ENCODE measurements at places on chromosomes 1 and 21.
A peak's percentile ranks its signal among the peaks of the same experiment; 100 is the strongest.

DNA sequence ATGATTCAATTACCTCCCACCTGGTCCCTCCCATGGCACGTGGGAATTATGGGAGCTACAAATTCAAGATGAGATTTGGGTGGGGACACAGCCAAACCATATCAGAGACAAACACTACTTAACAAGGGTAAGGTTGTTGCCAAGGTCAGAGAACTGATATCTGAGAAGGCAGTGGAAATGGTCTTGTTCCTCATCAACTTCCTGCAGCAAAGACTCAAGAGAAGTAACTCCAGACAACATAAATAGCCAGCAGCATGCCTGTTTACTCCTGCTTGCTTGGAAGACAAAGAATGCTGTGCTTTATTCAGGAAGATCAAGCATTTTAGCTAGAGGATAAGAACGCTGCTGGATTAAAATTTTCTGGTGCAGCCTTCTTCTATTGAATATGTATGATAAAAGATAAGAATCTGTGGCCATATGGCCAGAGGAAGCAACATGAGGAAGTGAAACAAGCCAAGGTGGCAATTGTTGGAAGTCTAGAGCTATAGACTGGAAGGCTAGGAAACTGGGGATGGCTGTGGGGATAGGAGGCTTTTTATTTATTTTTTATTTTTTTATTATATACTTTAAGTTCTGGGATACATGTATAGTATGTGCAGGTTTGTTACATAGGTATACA lies 36.4 kb downstream of the DDAH1 start:
- no peak for DNase-seq

DNA sequence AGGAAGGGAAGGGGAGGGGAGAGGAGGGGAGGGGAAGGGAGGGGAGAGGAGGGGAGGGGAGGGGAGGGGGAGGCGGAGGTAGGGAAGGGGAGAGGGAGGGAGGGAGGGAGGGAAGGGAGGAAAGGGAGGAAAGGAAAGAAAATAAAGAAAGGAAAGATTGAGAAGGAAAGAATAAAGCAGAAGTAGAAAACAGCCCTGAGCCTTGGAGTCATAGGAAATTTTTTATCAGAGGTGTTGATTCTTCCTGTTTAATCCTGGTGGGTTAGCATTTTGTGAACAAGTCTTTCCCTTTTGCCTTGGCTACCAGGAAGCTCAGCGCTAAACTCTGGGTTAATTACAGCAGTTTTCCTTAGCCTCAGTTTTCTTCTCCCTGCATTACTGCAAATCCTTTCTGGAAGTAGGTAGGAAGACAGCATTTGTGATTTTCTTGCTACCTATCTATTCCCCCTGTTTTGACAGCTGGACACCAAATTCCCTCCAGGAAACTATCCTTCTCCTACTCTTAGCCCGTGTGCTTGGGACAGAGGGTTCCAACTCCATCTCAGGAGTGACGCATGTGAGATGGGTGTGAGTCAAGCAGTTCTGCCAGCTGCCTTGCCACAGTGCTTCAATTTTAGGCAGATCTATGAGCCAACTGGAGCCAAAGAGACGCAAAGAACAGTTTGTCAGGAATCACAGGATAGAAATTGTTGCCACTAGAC lies 26.9 kb downstream of the TOMM20 start:
- DNase-seq, result no peak

GRCh38 chr21:42406866-42407265 lies 3.2 kb downstream of the UBASH3A start:
- DNase-seq, result peak; percentile 63

- peak; percentile 89 for DNase-seq
These were observed 28.0 kb upstream of the H3-3A start for GRCh38 chr1:226034482-226034881.

DNA sequence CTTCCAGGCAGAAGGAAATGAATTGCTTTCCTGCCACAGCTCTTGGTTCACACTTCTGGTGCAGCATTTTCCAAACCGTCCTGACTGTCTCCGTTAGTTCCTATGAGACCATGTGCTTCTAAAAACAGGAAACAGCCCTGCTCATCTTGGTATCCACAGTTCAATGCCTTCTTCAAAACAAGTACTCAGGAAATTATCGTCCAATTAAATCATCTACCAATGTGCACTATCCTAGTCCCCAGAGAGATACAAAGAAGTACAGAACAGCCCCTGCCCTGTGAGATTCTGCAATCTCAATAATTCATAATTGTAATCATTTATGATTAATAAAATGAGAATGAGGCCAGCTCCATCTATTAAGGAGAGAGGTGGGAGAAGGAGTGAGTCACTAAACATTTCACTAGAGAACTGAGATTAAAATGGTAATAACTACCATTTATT lies 11.2 kb downstream of the CLEC20A start:
- DNase-seq, result no peak
